ENCODE measurements at places on chromosomes 1 and 21. TPM values are rescaled to one million over a fixed set of nuclear protein-coding genes. Genes with fewer than 3 reads are reported as not detected.

ACTN2 gene
- total RNA-seq: under 0.01 TPM

PRPF38B gene
- total RNA-seq: 11.9 TPM

B3GALT2 gene
- 0.37 TPM for total RNA-seq

TACSTD2 gene
- 0.18 TPM for total RNA-seq

OR2T29 gene
- not detected for total RNA-seq

SLC5A3 gene
- 71.6 TPM for total RNA-seq

HSPB7 gene
- total RNA-seq: 5.9 TPM

NTRK1 gene
- total RNA-seq: not detected

TNFSF4 gene
- total RNA-seq: 19.4 TPM

SMCP gene
- not detected for total RNA-seq

S100A7 gene
- total RNA-seq: not detected

SMIM1 gene
- 1.2 TPM for total RNA-seq

RRP1B gene
- 33.3 TPM for total RNA-seq

RGS7 gene
- not detected for total RNA-seq

GJA8 gene
- total RNA-seq: not detected

DDX20 gene
- total RNA-seq: 12.5 TPM

TCHHL1 gene
- total RNA-seq: not detected

ACAP3 gene
- 71.8 TPM for total RNA-seq
